MCF 10A (cell line): ENCODE measurements at places on chromosomes 3 and 15.

GRCh38 chr3:56202997-56203396 lies 265.3 kb downstream of the ERC2 start:
- H3K4me3 ChIP-seq, result no peak overlapping the region
- H3K36me3 ChIP-seq, result no peaks in the 10 kb centered on the region
- no peak for DNase-seq
- no peak overlapping the region for H3K27ac ChIP-seq

GRCh38 chr3:48278884-48279559 lies 38.1 kb downstream of the ZNF589 start:
- no peak for DNase-seq
- H3K27me3 ChIP-seq, result no peaks in the 10 kb centered on the region
- peaks cover 6% of the 10 kb centered on the region for H3K36me3 ChIP-seq
- H3K4me1 ChIP-seq, result no peaks in the 10 kb centered on the region

DNA sequence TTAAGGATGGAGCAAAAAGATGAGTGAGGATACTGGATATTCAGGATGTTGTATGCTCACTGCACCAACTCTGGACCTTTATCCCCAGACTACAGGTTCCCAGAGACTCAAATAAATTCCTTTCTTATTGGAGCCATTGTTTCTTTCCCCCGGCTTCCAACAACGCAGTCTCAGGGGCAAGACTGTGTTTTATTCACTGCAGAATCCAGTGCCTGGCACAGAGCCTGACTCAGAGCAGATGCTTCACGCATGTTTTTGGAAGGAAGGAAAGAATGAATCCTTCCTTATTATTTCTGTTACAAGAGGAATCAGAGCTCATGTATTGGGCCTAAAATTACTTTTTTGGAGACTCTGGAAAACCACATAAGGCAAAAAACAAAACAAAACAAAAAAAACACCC lies 96.0 kb upstream of the VGLL4 start:
- no peak overlapping the region for H3K4me3 ChIP-seq
- peaks cover 5% of the 10 kb centered on the region for H3K4me1 ChIP-seq
- no peaks in the 10 kb centered on the region for H3K27me3 ChIP-seq
- H3K36me3 ChIP-seq, result no peaks in the 10 kb centered on the region

- no peaks in the 10 kb centered on the region for H3K27me3 ChIP-seq
- DNase-seq, result no peak
- H3K27ac ChIP-seq, result no peak overlapping the region
- H3K4me3 ChIP-seq, result no peak overlapping the region
- H3K4me1 ChIP-seq, result peaks cover 3% of the 10 kb centered on the region
These were observed 23.2 kb upstream of the PIGZ start for GRCh38 chr3:196991581-196992460.

- no peak overlapping the region for H3K4me3 ChIP-seq
- no peaks in the 10 kb centered on the region for H3K36me3 ChIP-seq
- DNase-seq, result no peak
These were observed 49.0 kb upstream of the CACNA2D3 start for GRCh38 chr3:54073386-54073785.

DNA sequence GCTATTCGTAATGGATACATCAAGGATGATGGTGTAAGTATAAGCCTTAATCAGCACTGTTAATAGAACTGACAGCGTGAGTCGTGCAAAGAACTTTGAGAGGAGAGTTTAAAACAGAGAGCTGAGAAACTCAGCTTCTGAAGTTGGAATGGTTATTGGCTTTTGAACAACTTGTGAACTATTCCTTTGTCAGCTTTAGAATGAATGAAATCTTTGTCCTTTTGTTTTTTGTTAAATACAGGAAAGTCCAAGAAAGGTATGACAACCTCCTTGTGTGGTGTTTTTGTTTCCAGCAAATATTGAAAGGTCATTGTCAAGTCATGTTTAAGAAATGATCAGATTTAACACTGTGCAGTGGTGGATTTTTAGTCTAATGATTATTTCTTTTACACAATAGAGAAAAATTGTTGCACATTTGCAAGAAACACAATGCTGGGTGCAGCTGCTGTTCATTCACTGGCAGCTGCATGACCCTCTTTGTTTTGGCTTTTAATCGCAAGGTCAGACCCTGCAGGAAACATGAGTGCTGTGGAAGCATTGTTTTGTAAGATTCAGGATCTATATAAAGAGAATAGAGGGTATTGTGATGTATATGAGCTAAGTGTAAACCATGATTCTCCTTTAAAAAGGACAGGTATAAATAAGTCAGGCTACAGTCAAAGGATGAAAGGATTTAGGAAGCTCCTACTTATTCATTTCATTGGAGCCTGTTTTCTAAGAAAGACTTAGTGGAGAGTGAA lies 21.7 kb upstream of the ABHD10 start:
- H3K4me3 ChIP-seq, result no peak overlapping the region
- no peaks in the 10 kb centered on the region for H3K27me3 ChIP-seq
- no peak for DNase-seq

DNA sequence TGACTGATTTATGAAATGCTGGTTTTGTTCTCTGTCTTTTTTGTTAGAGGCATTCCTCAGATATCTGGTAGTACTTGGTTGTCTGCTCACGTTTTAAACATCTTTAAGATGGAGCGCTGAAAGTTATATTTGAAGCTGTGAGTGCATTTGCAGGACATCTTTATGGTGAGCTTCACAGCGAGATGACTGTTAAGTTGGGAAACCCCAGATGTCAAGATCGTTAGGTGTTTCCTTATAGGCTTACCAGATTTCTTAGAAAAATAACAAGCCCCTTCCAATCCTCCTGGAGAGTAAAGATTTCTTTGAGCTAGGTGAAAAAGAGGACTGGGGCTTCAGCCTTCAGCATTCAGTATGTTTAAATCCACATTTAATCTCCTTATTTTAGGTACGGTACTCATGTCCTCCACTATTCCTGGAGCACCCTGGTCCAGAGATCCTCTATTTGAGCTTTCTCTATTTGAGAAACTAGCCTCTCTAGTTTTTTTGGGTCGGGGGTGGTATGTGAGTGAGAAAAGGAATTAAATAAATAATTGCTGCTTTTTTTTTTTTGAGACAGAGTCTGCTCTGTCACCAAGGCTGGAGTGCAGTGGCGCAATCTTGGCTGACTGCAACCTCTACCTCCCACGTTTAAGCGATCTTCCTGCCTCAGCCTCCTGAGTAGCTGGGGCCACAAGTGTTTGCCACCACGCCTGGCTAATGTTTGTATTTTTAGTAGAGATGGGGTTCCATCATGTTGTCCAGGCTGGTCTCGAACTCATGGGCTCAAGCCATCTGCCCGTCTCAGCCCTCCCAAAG lies 72.3 kb downstream of the ZNF609 start:
- H3K27ac ChIP-seq, result no peak overlapping the region
- H3K4me1 ChIP-seq, result peaks cover 14% of the 10 kb centered on the region

DNA sequence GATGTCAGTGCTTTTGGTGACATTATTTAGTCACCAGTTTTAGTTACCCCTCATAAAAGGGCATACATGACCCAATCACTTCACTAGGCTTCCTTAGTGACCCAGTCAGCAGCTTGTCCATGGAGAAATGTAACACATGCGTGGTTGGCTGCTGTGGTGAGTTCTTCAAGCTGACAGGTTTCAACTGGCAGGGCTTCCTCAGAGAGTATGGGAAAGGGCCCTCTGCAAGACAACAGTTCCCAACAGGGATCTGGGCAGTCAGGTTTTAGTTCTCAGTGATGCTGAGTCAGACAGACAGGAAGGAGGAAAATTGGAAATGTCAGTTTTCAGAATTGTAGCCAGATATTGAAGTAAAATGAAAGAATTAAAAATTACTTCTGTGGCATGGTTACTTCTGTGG lies 282.5 kb downstream of the TBL1XR1 start:
- no peaks in the 10 kb centered on the region for H3K27me3 ChIP-seq
- H3K36me3 ChIP-seq, result no peaks in the 10 kb centered on the region
- H3K4me1 ChIP-seq, result no peaks in the 10 kb centered on the region
- no peak for DNase-seq
- no peak overlapping the region for H3K27ac ChIP-seq
- no peak overlapping the region for H3K4me3 ChIP-seq

DNA sequence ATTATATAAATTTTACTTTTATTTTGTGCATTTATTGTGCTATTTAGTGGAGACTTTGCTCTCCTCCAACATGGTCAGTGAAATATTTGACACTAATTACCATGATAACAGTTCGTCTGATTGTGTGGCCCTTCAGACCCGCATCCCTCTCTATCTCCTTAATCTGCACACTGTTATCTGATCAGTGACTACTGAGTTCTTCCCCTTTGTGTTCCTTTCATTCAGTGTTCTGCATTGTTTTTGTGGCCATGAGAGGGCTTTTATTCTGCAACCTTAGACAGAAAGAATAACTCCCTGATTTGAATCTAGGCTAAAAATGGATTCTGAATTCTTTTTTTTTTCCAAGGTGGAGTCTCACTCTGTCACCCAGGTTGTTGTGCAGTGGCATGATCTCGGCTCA lies 11.9 kb upstream of the FMN1 start:
- peaks cover 6% of the 10 kb centered on the region for H3K4me1 ChIP-seq
- no peak overlapping the region for H3K4me3 ChIP-seq
- H3K27ac ChIP-seq, result no peak overlapping the region
- H3K27me3 ChIP-seq, result no peaks in the 10 kb centered on the region

DNA sequence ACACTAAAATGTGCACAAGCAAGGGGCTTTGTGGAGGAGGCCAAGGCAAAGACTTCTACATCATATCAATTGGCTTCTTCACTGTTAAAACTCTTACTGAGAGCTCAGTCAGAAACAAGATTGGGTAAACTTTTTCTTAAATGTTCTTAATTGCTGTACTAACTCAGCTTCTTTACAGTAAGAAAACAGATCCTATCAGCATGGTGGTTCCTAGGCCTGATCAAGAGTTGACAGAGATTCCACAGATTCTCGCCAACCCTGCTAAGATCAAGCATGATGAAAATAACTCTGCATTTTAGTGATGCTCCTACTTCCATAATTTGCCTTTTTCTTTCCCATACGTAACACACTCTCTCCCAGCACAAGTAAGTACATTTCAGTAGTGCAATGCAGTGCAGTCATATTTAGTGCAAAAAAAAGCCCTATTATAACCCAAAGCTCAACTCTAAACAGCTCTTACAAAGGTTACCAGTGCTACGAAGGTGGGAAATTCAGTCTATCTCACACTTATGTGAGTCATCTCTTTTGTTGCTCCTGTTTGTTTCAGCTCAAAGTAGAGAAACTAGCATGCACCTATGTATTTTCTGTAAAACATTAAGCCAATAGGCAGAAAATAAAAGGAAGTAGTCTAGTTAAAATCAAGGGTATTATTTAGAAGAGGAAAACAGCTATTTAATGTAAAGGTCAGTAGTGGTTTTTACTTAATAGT lies 29.9 kb downstream of the TIGIT start:
- no peak overlapping the region for H3K27ac ChIP-seq
- H3K4me1 ChIP-seq, result peaks cover 14% of the 10 kb centered on the region
- no peak for DNase-seq

- H3K36me3 ChIP-seq, result no peaks in the 10 kb centered on the region
These were observed 1.7 kb upstream of the CFAP91 start for GRCh38 chr3:119700920-119701734.

DNA sequence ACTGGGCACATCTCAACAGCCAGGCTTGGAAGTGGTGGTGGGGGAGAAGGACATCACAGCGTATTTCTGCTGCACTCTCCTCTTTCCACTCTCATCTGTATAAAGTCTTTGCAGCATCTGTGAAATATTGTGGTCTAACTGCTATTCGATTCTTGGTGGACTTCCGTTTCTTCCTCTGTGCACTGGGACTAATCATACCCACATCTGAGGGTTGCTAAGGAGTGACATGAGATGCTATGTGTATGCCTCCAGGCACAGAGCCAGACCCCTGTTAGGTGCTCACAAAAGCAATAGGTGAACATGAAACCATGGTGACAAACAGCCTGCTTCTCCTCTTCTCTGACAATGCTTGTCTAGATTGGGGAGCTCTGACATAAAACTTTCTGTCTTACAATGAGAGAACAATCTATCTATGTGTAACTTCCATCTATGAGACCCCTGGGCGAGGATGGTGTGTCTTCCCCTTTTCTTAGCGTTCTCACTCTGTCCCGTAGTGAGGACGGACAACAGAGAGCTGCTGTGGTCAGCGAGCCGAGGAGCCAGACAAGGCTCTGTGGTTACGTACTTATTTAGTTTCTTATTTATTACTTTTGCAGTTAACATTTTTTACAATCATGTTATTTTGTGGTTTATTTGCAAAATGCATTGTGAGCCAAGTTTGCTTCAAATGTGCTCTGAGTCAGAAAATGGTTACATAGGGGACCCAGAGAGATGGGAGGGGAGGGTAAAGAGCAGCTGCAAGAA lies 196.7 kb upstream of the TPRG1 start:
- no peaks in the 10 kb centered on the region for H3K27me3 ChIP-seq
- no peak for DNase-seq
- H3K27ac ChIP-seq, result no peak overlapping the region
- no peaks in the 10 kb centered on the region for H3K4me1 ChIP-seq
- H3K36me3 ChIP-seq, result no peaks in the 10 kb centered on the region

GRCh38 chr3:194081826-194082225 lies 54.1 kb upstream of the HES1 start:
- no peaks in the 10 kb centered on the region for H3K27me3 ChIP-seq
- H3K36me3 ChIP-seq, result no peaks in the 10 kb centered on the region
- no peaks in the 10 kb centered on the region for H3K4me1 ChIP-seq
- no peak overlapping the region for H3K4me3 ChIP-seq
- no peak overlapping the region for H3K27ac ChIP-seq
- DNase-seq, result no peak

DNA sequence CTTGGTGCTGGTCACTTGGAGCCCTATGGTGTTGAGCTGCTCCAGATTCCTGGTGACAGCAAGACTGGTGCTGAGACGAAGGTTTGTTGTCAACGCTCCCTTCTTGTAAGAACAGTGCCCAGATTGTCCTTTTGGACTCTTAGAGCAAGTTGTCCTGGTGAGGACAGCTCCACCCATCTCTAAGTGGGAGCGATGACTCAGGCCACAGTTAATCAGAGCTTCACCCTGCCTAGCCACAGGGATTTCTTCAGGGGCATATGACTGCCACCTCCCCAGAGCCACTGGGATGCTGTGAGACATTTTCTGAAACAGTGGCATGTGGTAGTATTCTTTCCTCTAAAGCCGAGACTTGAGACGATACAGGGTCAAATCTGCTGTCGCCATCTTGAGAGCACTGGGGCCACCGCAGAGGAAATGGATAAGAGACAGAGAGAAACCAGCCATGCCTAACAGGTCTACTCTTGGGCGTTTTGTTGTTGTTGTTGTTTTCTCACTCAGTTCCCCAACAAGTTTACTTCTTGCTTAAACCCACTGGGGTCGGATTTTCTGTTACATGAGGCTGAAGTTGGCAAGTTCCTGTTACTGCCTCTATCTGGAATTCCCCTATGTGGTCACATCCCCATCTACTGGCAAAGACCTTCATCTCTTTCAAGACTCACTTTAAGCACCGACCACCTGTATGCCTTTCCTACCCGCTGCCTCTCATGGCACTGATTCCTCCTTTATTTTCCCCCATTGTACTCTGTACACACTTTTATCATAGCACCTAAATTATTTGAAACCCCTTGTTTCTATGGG lies 16.0 kb upstream of the PCOLCE2 start:
- H3K27me3 ChIP-seq, result no peaks in the 10 kb centered on the region
- no peak overlapping the region for H3K27ac ChIP-seq
- no peak overlapping the region for H3K4me3 ChIP-seq
- no peaks in the 10 kb centered on the region for H3K36me3 ChIP-seq

GRCh38 chr3:73716418-73716817 lies 91.7 kb upstream of the PDZRN3 start:
- H3K4me1 ChIP-seq, result no peaks in the 10 kb centered on the region
- H3K27me3 ChIP-seq, result no peaks in the 10 kb centered on the region
- DNase-seq, result peak; percentile 50
- H3K27ac ChIP-seq, result no peak overlapping the region
